Inflammatory macrophage treated with lipopolysaccharide for 1 hour (primary cell): ENCODE measurements at places on chromosomes 16 and 17.

DNA sequence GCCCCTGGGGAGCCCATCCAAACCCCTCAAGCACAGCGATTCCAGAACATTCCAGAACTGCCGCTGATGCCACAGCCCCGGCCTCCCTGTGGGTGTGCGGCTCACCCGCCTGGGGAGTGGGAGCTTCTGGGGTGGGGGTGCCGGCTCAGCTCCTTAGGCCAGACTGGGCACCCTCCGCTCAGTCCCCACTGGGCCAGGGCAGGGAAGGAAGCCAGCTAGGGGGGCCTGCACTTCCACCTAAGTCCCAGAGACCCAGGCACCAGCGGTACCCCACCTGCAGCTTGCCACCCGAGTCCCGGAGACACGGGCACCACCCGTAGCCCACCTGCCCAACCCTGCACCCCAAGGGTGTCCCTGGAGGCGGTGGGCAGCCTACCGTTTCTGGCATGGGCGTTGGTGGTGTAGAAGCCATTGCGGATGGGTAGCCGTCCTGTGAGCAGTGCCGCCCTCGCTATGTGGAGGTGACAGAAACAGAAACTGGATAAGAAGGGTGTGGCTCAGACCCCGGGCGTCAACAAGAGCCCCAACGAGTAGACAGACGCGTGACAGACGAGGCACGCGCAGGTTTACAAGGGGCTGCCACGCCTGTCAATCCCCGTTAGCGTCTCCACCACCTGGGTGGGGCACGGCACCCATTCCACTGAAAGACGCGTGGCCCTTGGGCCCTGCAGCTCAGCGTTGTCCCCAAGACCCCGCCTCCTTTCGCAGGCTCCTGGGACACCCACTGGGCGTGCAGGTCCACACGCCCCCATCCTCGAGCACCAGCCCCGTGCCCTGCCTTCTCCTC lies 15.0 kb downstream of the GALNS start:
- no peak for DNase-seq

DNA sequence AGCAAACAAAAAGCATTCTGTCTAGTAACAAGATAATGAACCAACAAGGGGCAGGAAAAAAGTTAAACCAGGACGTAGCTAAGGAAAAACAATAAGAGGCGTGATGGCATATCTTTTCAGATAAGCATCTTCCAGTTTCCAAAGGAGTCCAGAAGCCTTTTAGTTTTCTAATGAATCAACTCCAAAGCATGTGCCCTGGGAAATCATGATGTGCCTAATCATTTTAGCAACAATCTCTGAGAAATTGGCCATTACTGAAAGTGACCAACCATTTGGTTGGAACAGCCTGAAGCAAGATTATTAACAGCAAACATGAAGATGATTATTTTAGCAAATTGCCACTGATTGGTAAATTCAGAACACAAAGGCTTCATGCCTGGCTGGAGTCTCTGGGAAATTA lies 440.9 kb upstream of the MAF start:
- no peak for DNase-seq

DNA sequence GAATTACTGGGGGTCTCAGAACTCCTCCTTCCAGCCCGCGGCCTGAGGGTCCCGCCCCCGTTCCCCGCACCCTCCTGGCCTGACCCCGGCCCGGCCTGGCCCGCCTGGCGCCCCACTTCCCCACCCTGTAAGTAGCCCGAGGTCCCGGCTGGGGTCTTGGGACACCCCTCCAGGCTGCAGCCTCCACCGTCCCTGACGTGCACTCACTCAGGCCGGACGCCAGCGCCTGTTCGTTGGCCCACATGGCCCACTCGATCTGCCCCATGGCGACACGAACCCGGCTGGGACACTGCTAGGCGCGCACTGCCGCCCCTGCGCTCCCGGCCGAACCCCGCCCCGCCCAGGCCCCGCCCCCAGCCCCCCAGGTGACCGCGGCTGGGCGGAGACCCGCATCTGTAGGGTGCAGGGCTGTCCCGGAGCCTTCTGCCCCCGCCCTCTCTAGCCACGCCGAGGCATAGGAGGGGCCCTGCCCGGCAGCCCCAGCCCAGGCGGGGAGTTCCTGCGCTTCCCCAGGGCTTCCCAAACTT lies at the start of gene CYBA:
Gene CYBA (minus strand): TSS at position 305 of the 527 bp plus-strand sequence. CDS start 40 bp downstream, at position 265.
- peak; percentile 92 for DNase-seq

- no peak for DNase-seq
Observed at GRCh38 chr16:78926723-78927210, 673.8 kb downstream of the MAF start.

GRCh38 chr16:23852794-23853562 lies 17.2 kb downstream of the PRKCB start:
- peak; percentile 47 for DNase-seq

- DNase-seq, result no peak
Observed at GRCh38 chr17:42133461-42134041, 10.9 kb downstream of the HSPB9 start.

DNA sequence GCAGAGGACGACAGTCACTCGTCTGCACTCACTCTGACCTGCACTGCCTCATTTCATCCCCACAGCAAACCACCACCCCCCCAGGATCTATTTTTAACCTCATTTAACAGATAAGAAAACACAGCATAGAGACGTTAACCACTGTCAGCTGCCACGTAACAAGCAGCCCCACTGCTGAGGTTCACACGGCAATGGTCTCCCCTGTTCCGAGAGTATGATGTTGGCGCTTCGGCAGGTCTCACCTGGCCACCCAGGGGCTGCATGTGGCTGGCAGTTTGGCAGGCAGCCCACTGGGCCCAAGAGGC lies 16.1 kb downstream of the ZNF469 start:
- no peak for DNase-seq

- no peak for DNase-seq
Observed at GRCh38 chr16:27446721-27447120, 44.7 kb downstream of the IL21R start.

GRCh38 chr17:42618442-42619150 lies 9.1 kb downstream of the TUBG1 start:
- DNase-seq, result no peak

DNA sequence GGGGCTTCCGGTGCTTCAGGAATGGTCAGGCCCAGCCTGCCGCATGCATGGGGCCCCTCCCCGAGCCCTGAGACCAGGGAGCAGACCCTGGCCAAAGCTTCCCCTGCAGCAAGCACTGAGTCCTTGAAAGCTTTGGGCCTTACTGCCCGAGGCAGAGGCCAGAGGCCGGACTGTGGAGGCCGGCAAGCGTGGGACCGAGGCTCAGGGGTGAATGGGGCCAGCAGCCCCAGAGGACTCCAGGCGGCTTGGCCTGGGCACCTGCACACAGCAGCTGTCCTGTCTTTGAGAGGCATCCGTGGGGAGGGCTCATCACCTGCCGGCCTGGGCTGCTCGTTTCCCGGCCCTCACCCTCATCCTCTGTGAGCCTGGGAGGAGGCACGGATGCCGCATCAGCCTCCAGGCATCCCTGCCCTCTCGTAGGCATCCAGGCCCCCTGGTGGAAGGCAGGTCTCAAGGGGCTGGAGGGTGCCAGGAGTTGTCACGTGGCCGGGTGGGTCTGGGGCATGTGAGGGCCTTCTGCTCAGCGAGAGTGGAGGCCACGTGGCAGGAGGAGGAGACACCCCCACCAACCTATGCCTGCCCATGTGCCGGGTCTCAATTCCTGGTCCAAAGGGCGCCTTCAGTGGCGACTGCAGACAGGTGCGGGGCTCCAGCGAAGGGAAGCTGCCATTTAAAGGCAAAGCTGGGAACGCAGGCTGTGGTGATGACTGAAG lies 31.4 kb downstream of the CACNA1H start:
- DNase-seq, result no peak

DNA sequence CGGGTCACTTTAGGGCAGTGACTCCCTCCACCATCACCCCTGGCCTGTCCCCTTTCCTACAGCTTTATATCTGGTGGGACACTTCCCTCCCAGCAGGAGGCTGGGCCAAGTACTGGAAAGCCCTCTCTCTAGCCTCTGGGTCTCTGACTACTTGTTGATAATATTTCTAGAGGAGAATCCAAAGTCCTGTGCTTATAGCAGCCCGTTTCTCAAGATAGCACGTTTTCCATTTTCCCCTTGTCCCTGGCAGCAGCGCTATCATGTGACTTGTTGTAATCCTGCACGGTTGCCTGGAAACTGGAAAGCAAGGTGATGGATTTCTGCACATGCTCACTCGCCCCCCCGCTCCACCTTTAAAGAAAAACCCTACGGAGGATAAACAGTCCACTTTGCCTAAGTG lies 3.3 kb upstream of the AXIN2 start:
- DNase-seq, result no peak

GRCh38 chr17:77507111-77507885 lies 366.5 kb downstream of the SEC14L1 start:
- DNase-seq, result no peak

- no peak for DNase-seq
Observed at GRCh38 chr17:54844233-54844632, 56.4 kb upstream of the TOM1L1 start.

DNA sequence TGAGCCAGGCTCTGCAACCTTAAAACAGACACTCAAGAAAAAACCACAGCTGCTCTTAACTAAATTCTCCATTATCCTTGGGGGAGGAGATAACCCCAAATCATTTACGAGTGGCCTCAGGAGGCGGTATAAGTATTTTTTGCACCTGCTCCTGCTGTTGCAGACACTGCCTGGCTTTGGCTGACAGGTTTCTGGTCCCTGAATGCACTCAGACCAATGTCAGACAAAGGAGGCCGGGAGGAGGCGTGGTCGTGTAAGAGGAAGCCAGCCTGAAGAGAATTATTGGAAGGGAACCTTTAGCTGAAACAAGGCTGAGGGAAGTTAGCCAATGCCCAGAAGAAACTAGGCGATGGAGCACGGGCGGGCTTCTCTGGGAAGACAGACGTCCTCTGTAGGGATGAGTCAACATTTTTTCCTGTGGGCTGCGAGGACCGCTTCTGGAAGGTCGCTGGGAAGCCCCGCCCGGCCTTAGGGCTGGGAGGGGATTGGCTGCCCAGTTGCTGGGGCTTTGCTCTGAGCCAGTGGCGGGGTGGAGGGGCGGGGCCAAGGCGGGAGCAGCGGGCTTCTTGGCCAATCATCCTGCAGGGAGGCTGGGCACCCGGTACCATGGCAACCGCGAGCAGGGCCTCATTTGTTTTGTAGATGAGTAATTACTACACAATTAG lies 82.3 kb downstream of the CCDC182 start:
- peak; percentile 90 for DNase-seq

DNA sequence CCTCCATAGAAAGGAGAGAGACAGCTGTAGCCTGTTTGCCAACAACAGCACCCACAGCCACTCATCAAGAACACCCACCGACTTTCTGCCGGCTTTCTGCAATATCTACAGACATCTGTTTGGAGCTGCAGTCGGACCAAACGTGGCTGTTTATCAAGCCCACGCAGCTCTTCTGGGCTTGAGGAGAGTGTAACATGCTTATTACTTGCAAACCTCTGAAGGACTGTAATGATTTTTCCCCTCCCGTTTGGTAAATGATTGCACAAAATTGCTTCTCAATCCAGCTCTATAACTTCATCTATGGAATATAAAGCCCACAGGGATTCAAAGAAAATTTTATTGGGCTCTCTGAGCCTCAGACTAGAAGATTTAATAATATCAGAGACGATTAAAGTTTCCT lies 100.5 kb downstream of the VAT1L start:
- no peak for DNase-seq

DNA sequence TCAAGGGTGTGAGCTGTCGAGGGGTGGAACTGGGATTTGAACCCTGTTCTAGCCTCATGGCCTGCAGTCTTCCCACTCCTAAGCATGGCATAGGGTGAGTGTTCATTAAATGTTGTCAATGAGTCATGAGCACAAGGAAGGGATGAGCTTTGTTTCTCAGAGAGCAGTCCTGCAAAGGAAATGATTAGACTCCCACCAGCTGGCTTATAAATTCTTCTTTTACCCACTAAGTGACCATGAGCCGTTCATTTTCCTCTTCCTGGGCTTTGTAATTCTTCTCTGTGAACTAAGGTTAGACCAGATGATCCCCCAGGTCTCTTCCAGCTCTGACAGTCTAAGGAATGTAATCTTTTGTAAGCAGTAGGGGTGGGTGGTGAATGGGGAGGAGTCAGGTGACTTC lies 47.9 kb upstream of the HNF1B start:
- peak; percentile 10 for DNase-seq

- DNase-seq, result no peak
Observed at GRCh38 chr16:4859190-4859899, 12.1 kb downstream of the UBN1 start.

DNA sequence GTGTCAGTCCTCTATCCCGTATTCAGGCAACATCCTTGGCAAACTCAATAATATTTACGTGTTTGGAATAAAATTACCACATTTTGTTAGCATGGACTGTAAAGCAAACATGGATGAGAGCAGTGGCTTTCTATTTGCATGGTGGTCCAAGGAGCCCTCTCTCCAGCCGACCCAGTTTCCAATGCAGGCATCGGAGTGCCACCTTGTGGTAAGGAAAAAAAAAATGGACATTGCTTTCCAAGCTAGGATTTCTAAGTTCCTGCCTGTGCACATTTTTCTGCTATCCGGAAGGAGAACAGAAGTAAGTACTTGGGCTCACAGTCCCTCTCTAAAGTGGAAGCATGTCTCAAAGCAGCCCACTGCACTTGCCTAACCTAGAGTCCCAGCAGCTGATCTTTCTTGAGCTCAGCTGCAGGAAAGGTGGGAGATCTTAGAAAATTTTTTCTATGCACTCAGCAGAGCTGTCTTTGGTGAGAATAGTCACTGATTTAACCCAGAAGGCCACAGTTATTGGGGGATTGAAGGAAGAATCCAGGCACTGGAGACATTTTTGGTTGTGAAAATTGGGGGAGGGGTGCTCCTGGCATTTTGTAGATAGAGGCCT lies 46.0 kb upstream of the ERCC4 start:
- no peak for DNase-seq

DNA sequence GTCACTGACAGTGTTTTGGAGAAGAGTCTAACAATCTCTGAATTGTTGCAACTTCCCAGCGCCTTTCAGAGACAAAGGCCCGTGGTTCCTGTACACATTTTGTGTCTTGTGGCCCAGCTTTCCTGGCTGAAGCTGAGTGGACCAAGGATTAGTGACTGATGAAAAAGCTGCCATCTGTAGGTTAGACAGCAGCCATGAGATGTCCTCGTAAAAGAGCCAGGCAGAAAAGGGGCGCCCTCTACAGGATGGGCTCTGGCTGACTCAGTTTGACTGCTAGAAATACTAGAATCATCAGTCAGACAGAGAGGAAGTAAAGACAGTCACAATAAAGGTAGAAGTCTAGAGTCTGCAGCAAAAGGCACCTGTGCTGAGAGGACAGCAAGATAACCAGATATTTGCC lies 26.5 kb upstream of the NF1 start:
- peak; percentile 63 for DNase-seq

- DNase-seq, result peak; percentile 92
Observed at GRCh38 chr16:50683689-50684374, 2.7 kb upstream of the SNX20 start.

DNA sequence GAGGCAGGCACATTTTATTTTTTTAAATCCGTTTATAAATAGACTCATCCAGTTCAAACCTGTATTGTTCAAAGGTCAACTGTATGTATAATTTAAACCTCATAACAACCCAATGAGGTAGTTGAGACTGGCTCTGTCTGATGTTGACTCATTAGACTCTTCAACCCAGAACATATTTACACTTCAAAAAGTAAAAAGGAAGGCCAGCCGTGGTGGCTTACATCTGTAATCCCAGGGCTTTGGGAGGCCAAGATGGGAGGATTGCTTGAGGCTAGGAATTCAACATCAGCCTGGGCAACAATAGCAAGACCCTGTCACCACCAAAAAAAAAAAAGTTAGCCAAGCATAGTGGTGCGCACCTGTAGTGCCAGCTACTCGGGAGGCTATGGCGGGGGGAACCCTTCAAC lies 32.5 kb upstream of the DHRS7B start:
- DNase-seq, result no peak

- DNase-seq, result no peak
Observed at GRCh38 chr16:88993946-88994600, 17.1 kb upstream of the CBFA2T3 start.
